Activated naive CD4-positive, alpha-beta T cell treated with Interleukin-2 at 50 U/mL for 16 hours (primary cell): ENCODE measurements at places on chromosomes 1 and 21.

DNA sequence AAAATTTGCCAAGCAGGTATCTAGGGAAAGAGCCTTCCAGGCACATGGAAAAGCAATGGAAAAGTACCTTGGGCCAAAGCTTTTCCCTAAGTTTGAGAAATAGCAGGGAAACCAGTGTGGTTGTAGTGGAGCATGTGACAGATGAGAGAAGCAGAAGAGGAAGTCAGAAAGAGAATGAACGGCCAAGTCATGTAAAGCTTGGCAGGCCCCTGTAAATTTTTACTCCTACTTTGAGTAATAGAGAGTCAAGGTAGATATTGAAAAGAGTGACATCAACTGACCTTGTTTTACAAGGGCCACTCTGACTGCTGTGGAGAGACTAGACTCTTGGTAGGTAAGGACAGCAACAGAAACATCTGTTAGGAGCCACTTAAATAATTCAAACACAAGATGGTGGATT is 180.9 kb upstream of the PRMT6 start:
- DNase-seq, result no peak

DNA sequence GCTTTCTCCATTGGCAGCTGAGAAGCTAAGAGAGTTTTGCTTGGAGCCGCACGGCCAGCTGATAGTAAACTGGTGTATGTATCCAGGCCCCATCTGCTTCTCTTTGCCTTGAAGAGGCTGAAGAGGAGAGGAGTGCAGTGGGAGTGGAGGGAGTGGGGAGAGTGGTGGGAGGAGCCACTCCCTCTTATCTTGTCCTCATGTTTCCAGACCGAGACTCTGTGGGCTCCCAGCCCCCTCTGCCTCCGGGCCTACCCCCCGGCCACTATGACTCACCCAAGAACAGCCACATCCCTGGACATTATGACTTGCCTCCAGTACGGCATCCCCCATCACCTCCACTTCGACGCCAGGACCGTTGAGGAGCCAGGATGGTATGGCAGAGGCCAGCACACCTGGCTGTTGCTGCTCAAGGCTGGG is 6.0 kb upstream of the LRRC71 start:
- DNase-seq, result no peak

- no peak for DNase-seq
Observed at GRCh38 chr21:40388046-40388445, 458.9 kb downstream of the DSCAM start.

GRCh38 chr1:47725511-47725991 is 271.6 kb downstream of the TRABD2B start:
- no peak for DNase-seq

GRCh38 chr1:55320891-55321290 is 105.7 kb upstream of the USP24 start:
- no peak for DNase-seq

GRCh38 chr1:27333717-27334279 is 8.0 kb upstream of the SYTL1 start:
- DNase-seq, result no peak

DNA sequence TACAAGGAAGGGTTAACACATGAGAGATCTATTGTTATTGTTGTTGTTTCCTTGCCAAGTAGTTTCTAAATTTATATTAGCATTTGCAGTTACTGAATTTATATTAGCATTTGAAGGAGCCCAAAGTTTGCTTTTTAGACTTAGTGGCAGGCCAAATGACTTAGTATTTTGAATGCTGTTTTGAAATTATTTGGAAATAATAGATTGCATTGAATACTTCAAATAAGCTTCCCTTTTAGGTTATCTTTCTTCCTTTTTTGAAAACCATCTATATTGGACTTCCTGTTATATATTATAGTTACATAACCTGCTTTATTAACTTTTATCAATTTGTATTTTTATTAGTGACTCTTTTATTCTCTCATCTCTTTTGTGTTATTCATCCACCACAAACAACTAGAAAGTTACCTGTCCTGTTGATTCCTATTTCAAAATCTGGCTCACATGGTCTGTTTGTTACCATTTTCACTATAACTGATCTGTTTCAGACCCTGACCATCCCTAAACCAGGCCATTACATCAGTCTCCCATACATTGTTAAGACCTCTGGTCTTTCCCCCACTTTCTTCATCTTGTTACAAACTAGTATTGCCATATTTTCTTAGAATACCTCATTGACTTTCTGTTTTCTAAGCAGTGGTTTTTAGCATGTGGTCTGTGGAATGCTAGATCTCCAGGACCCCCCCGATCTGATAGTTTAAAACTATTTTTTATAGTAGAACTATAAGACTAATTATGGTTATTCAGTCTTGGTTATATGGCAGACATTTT is 185.2 kb downstream of the RASAL2 start:
- DNase-seq, result no peak

DNA sequence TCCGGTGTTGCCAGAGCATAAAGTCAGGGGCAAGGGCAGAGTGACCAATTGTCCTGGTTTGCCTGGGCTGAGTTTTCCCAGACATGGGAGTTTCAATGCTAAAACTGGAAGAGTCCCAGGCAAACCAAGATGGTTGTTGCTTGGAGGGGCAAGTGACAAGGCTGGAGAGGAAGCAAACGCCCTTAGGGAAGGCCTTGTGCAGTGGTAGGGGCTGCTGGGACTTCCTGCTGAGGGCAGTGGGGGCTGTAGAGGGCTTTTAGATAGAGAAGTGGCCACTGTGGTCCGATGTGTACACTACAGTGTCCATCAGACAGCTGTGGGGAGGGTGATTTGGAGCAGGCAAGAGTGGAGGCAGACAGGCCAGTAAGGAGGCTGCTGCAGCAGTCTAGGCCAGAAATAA is 7.0 kb upstream of the CELA2A start:
- DNase-seq, result no peak

DNA sequence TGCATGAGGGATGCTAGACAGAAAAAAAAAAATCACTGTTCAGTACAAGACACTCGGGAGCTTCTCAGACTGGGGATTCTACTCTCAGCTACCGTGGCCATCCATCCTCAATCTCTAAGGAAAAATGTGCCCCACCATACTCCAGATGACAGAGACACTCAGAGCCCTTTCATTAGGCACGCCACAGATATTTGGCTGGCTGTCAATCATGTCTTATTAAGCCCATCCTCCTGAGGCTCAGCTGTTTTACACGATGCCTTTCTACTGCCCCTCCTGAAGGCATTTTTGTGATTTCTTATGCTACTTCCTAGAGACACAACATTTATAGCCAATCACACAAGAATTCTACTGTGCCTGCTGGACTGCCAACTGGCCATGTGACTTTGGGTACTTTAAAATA is 92.9 kb downstream of the KIF14 start:
- no peak for DNase-seq

GRCh38 chr21:43687566-43688399 is 28.4 kb downstream of the RRP1B start:
- no peak for DNase-seq
